ENCODE measurements at places on chromosomes 13 and 19. TPM values are rescaled to one million over a fixed set of nuclear protein-coding genes. Genes with fewer than 3 reads are reported as not detected.

ZNF527 gene
- total RNA-seq = 2.8 TPM

PGLYRP2 gene
- not detected for total RNA-seq

PLA2G4C gene
- 11.9 TPM for total RNA-seq

PAK4 gene
- 125 TPM for total RNA-seq

CYP4F11 gene
- total RNA-seq = 5.5 TPM
